Activated CD4-positive, alpha-beta T cell treated with anti-CD3 and anti-CD28 coated beads for 1 hour (primary cell): ENCODE measurements at places on chromosomes 2 and 18.

DNA sequence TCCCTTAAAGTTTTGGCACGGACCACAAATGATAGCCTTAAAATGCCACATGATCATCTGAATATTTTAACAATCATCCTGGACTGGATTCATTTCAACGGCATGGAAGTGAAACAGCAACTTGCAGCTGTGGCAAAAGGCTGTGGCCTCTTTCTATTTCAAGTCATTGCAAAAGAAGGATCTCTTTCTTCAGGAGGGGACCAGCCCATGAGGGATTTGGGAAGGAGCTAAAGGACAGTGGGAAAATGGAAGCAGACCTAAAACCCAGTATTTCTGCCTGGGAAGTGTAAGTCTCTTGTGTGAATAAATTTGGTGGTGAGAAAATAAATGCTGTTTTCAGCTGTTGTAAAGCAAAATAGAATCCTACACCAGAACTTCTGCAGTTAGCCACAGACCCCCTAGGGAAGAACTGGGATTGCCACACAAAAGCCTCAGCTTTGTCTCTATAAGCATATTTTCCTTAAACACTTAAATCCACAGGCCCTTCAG is 107.3 kb upstream of the ZFP36L2 start:
- no peak for DNase-seq

DNA sequence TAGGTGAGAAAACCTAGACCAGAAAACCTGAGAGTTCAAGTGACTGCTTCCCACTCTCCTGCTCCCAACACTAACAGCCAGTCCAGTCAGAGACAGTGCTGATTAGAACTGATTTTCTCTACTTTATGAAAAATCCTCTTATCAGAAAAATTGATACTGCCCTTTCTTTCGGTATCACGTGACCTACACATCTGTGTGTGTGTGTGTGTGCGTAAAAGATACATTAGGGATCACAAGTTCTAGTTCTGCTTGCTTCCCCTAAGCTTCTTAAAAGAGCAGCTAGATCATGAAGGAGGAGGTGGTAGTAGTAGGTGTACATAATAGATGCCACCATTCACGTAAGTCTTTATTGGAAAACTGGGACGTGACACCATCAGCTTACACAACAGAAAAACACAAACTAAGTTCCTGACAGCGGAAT is 1.5 kb downstream of the ARL5A start:
- DNase-seq: no peak

GRCh38 chr18:54382076-54382475 is 24.4 kb downstream of the C18orf54 start:
- no peak for DNase-seq

DNA sequence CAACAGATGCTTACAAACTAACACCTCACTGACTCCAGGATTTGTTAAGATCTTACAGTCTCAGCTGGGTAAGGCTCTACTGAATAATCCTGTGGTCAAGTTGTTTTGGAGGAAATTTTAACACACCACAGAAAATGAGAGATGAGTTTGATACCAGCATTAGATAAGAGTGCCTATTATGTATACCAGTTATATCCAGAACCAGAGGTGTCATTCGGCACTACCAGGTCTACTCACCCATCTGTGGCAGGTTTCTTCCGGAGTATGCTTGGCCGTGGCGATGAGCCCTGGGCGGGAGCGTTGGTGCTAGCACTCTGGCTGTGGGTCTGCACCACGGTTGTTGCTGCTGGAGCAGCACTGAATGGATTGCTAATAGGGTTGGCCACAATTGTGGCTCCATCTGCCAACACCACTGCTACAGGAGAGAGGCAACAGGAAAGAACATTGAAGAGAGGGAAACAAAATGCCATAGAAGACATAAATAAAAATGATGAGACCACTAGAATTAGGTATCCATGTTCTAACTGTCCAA is 41.2 kb downstream of the SAP130 start:
- DNase-seq: no peak

DNA sequence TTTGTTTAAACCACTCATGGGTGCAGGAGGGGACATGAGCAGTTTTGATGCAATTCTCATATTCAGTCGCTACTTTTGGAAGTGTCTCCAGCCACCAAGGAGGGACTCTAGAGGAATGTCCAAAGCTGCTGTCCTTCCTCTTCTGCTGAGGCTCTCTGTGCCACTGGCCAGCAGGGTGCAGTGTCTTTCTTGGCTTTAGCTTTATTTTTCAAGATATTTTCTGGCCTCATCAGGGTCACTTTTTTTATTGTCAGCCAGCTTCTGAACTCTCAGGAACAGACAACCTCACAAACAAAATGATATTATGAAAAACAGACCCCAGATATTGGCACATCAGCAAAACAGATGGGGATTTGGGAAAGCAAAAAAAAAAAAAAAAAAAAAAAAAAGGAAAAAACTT is 289.3 kb upstream of the ZSWIM2 start:
- no peak for DNase-seq

- no peak for DNase-seq
These were observed 133.5 kb downstream of the LAMA3 start for GRCh38 chr18:23822590-23823385.

DNA sequence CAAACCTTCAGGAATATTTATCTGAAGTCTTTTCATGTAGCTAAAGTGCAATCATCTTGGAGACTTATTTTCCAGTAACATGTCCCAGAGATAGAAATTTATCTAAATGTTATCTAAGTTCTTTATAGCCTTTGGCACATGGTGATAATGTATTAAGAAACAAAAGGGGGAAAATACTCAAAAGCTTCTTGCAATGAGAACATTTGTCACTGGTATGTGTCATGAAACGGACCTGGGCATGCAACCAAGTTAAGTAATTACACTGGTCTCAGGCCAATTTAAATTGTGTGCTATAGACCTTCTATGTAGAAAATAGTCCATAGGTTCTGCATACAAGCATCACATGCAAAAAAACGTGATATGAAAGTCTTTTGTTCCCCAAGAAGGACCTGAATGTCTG is 136.2 kb downstream of the SLC8A1 start:
- DNase-seq: no peak

DNA sequence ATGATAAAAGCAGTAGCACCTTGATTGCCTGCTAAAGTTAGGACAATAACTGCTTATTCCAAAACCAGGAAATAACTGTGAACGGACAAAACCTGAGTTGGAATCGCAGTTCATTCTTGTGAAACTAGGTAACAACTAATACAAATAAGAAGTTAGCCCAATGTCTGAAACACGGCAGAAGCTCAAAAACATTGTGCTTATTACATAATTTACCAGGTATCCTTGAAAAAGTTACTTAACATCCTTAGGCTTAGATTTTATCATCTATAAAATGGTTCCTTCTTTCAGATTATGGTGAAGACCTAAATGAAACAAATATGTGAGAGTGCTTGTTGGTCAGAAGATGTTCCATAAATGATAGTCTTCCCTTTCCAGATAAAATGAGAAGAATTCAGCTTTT is 32.4 kb downstream of the RTN4 start:
- DNase-seq: no peak

- no peak for DNase-seq
These were observed 126.1 kb upstream of the FAM117B start for GRCh38 chr2:202508686-202509085.
